ENCODE measurements at places on chromosomes 5 and 9. TPM values are rescaled to one million over a fixed set of nuclear protein-coding genes. Genes with fewer than 3 reads are reported as not detected.

PCDHGC4 gene
- total RNA-seq = not detected

CCDC152 gene
- total RNA-seq = 5.5 TPM

WDR36 gene
- 24.8 TPM for total RNA-seq

PPP1R26 gene
- total RNA-seq = 0.66 TPM

IFNA2 gene
- not detected for total RNA-seq

SAXO1 gene
- not detected for total RNA-seq

ENHO gene
- 1.9 TPM for total RNA-seq

ENTREP1 gene
- not detected for total RNA-seq

PLEKHG4B gene
- 0.39 TPM for total RNA-seq

IL5 gene
- total RNA-seq = not detected
